ENCODE measurements at places on chromosomes 16 and 17. TPM values are rescaled to one million over a fixed set of nuclear protein-coding genes. Genes with fewer than 3 reads are reported as not detected.

CCL4L2 gene
- total RNA-seq: 0.14 TPM

CTNS gene
- 15.2 TPM for total RNA-seq

SKAP1 gene
- total RNA-seq: not detected

SEPTIN12 gene
- not detected for total RNA-seq

EFCAB5 gene
- total RNA-seq: 0.57 TPM

P2RX1 gene
- total RNA-seq: 0.57 TPM

ABCA5 gene
- 18.1 TPM for total RNA-seq

KCTD19 gene
- total RNA-seq: under 0.01 TPM

LASP1 gene
- 71.7 TPM for total RNA-seq

MYH1 gene
- total RNA-seq: 0.09 TPM

PDE6G gene
- total RNA-seq: 0.65 TPM

PIRT gene
- total RNA-seq: not detected

KRT12 gene
- total RNA-seq: not detected

NPIPB2 gene
- total RNA-seq: 5.7 TPM

TNFRSF17 gene
- not detected for total RNA-seq

SDF2 gene
- total RNA-seq: 65.4 TPM

FBXO39 gene
- 0.14 TPM for total RNA-seq

SPNS2 gene
- total RNA-seq: 3.7 TPM

KRT36 gene
- total RNA-seq: not detected

SULT1A2 gene
- 0.09 TPM for total RNA-seq

LITAFD gene
- total RNA-seq: not detected

DHRS7C gene
- total RNA-seq: not detected

LRRC36 gene
- total RNA-seq: 0.14 TPM

EVI2B gene
- total RNA-seq: 0.09 TPM

CES1 gene
- 2.5 TPM for total RNA-seq

RNU2-1 gene
- not detected for total RNA-seq

KRT16 gene
- total RNA-seq: 0.37 TPM

OTOA gene
- under 0.01 TPM for total RNA-seq

RNF213 gene
- total RNA-seq: 82.2 TPM

ODAD4 gene
- 0.74 TPM for total RNA-seq

NUDT21 gene
- total RNA-seq: 53.0 TPM

FOXC2 gene
- total RNA-seq: 0.18 TPM

KRT31 gene
- total RNA-seq: not detected

RAB11FIP4 gene
- 0.74 TPM for total RNA-seq

CSHL1 gene
- not detected for total RNA-seq

RAC3 gene
- 5.7 TPM for total RNA-seq

ABCC11 gene
- under 0.01 TPM for total RNA-seq

NEURL4 gene
- total RNA-seq: 14.4 TPM

HSD17B1 gene
- total RNA-seq: 0.85 TPM

HID1 gene
- total RNA-seq: 0.28 TPM

CIBAR2 gene
- not detected for total RNA-seq

TP53TG3B gene
- total RNA-seq: not detected

All from smooth muscle cell of bladder (primary cell).